Hematopoietic multipotent progenitor cell treated with erythropoietin and hydrocortisone succinate and interleukin-3 and kit ligand, for 15 days (in vitro differentiated cells): ENCODE measurements at places on chromosomes 2 and 18.

- no peak for DNase-seq
These were observed 79.7 kb upstream of the RPRM start for GRCh38 chr2:153558247-153558646.

DNA sequence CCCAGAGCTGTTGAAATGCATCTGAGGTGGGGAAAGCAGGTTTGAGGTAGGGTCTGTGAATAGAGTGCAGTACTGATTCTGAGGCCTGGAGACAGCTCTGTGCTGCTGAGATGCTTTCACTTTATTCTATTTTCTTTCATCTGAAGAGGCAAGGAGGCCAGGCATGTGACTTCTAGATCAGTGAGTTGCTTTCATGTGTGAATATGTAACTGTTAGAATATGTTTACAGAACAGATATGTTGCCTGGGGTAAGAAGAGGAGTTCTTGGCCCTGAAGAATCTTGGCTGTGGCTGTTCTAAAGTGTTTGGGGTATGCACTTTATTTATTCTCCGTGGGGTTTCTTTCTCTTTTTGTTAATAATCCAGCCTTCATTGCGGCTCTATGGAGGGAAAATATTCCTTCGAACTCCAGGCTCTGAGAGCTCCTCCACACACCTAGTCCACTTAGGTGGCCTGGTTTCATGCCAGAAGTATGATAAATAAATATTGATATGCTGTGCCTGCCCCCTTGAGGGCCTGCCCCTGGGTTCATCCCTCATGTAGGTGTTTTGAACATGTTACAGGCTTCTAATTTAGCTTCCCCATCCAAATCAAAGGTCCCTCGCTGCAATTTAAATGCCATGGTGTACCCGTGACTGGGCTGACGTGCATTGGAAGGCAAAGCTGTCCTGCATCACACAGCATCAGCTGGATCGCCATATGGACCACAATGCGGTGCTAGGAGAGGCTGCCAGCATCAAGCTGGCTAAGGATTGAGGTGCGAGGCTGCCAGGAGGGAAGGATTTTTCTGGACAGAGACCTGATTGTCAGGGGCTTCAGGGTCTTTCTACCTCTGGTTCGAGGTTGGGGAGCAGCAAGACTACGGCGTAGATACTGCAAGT lies 102.9 kb downstream of the PRKCE start:
- DNase-seq, result no peak

GRCh38 chr18:25279961-25280360 lies 72.0 kb downstream of the ZNF521 start:
- DNase-seq, result no peak

DNA sequence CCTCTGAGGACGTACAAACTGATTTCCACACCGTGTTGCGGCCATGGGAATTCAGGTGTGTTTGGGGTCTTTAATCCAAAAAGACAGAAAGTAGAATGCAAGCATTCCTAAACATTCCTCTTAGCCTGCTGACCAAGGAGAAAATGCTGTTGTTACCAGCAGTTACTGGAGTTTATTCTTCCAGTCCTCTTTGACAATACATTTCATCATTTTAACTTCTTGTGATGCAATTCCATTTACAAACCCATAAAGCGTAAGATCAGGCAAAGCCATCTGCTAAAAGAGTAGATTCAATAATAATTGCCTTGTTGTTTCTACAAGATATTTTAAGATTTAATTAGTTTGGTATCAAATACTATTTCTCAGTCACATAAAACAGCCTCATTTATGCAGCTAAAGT lies 32.7 kb downstream of the SPIRE1 start:
- no peak for DNase-seq

GRCh38 chr2:196413821-196414274 lies 225.7 kb upstream of the CCDC150 start:
- no peak for DNase-seq

DNA sequence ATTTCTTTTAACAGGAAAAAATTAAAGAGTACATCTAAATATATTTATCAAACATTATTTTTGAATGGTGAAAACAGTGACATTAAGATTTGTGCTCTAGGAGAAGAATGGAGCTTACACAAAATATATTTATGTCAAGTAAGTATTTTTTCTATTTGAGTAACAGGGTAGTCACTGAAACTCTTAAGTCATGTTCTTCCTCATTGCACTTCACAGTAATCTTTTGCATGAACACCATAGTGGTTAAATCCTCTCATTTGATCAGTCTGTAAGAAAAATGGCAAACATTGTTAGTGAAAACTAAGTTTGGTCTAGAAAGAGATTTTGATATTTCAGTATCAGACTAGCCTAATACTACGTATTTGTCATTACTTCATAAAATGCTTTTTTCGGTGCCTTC lies 8.1 kb downstream of the GMCL1 start:
- no peak for DNase-seq

DNA sequence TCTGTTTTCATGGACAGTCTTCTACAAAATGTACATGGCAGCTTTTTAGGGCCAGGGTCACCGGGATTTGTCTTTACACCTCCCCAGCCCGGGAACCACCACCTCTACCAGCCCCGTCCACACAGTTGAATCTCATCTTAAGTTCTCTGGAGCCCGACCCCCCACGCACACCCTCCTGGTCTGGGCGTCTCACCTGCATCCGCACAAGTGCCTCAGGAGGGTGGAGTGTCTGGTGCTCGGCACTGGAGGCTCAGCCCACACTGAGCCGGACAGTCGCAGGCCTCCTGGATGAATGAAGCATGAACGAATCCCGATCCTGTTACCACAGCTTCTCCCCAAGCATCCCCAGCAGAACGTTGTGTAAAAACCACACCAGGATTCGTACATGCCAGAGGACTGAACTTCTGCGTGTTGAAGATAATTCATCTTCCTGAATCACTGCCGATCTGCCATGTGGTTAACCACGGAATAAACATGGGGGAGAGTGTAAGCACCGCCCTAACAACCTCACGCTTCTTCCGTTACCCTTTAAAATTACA lies 162.0 kb downstream of the RTP5 start:
- DNase-seq, result no peak

DNA sequence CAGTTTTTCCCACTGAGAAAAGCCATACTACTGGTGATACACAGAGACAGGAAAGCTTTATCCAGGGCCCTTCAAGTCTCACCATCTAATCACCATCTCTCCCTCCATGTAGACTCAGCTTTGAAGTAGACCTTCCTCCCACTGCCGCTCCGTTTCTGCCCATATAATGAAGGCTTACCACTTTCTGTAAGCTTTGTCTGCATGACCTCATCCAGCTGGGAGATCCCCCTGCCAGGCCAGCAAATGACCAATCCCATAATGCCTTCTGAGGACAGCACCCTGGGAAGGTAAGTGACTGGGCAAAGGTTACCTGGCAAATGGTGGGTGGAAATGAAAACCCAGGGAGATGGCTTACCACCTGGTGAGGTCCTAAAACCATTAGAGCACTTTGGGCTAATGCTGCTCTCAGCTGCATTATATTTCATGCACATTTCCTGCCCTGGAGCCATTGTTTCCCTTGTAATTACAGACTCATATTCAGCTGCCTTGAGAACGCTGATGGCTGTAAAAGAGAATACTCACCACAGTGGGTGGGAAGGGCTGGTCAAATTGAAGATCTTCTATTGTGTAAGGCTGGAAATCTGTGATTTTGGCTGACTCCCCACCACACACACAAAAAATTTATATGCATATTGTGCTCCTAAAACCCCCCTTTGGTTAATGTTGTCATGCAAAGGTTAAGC lies 350.7 kb upstream of the SYT4 start:
- no peak for DNase-seq

DNA sequence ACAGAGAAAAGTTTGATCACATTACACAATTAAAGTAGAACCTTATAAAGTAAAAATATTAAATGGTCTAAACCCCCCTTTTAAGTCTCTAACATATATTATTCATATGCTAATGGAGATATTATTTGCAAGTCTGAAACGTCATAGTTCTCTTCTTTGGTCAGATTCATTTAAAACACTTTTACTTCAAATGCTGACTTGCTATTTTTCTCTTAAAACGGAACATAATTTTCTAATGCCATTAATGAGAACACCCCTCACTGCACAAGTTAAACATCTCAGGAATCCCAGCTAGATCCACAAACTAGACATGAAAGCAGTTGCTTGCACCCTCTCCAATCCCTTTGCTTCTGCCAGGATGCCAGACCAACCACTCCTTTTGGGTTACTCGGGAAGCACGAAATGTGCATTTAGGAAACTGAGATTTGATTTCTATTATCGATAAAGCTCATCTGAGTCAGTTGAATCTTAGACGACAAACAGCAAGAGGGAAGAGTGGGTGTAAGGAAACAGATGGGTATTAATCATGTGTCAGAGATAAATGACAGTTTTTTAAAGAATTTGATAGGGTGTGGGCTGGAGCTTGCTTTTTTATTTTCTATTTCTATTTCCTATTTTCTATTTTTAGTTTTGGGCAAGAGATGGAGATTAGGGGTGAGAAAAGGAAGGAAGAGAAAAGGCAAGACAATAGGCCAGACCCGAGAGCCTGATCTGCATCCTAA lies 1.5 kb downstream of the ADD2 start:
- DNase-seq, result no peak

DNA sequence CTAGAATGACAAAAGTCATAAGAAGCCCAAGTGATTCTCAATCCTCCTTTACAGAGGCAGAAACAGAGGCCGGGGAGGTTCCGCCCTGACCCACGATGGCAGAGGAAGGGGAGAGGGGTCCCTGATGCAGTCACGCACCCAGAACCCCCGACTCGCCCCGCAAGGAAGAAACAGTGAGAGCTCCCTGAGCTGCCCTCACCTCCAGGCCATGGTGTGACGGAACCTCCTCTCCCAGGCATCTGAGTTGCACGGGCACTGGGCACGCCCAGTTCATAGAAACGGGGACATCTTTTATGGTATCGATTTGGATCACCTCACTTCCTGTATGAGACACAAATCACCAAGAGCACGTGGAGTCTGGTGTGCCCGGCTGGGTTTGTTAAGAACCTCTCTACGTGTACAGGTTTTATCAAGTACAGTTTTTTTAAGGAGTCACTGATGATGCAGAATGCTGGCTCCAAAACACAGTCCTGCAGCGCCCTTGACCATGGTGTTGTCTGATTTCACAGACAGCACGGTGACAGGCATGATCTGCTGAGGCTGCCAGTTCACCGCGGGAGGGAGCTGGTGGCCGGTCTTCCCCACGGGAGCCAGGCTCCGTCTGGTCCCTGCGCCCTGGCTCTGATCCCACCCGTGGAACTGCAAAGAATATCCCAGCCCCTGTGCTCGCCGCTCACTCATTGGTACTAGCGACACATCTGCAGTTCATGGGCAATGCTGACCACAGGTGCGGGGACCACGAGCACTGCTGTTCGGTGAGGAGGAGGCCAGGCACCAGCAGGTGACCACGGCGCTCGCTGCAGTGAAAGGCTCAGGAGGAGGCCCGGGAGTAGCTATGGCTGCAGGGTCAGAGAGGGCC lies 35.6 kb downstream of the PXDN start:
- DNase-seq, result no peak

- DNase-seq, result no peak
These were observed 184.6 kb upstream of the BOD1L2 start for GRCh38 chr18:56962322-56962721.

GRCh38 chr2:3324404-3325281 lies 53.0 kb downstream of the EIPR1 start:
- DNase-seq, result no peak

DNA sequence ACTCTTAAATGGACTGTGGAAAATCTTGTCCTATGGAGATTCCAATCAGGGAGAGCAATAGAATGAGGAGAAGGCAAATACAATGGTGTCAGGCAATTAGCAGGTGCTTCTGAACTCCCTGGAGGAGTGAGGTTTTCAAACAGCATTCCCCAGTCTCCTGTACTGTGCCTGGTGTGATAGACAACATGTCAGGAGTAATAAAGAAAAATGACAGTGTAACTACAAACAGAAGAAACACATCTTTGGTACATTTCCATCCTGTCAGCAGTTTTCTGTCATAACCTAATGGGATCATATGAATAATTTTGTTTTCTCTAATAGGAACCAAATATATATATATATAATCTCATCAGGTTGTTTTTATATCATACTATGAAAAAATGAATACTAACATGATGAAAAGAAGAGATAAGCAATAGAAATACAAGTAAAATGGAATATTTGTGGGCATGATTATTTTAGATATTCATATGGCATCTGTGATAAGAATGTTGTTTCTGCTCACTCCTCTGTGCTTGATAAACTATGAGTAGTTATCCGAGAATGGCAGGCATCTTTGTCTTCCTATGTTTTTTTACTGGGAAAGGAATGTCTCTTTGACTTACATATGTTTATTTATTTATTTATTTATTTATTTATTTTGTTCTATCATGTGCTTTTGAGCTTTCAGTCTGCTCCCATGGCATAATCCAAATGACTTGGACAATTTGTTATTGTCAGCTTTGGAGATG lies 441.7 kb downstream of the TXNL1 start:
- DNase-seq, result no peak

DNA sequence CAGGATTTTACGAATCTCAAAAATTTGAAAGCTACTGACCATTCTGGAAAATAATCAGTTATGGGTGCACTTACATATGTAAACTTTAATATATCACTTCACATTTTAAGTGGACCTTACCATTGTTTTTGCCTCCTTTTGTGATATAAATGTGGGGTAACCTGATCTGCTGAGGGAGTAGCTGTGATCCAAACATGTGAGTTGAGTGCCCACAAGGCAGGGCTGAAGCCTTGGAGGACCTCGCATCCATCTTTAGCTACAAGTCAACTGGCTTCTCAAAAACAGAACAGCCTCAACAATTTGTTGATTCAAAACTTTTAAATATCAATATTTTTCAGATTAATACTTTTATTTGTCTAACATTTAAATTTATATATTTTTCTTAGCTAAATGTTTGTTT lies 178.2 kb downstream of the PLCL1 start:
- no peak for DNase-seq

DNA sequence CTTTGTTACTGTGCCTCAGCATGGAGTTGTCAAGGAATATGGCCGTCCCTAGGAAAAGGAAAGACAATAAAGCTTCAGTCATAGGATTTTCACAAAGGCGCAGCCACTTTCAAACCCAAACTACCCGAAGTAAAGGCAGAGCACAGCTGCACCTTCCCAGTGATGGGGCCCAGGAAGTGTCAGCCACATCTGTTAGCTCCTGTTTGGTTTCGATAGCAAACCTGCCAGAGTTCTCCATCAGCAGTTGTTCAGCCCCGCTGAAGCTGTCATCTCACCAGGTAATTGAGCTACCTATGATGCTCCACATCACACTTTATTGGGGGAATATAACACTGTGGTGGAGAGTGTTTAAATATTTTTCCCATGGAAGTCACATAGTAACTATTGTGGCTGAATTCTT lies 80.7 kb downstream of the LRATD1 start:
- no peak for DNase-seq

- no peak for DNase-seq
These were observed 355.6 kb upstream of the GYPC start for GRCh38 chr2:126300348-126300747.

DNA sequence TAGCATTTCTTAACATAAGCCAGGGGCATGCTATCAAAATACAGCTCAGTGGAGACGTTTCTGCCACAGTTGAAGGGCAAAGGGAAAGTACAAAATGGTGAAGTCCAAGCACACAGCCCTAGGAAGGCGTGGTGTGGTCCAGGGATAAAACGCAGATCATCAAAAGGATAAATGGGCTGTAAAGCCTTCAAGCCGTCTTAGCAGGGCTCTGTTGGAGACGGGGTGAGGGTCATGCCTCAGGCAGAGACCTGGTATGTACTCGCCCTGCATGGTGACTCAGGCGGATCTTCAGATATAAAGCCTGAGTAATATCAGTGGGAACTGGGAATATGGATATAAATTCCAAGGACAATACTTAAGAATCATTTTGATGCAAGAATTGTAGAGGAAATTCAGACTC lies 61.2 kb downstream of the NGEF start:
- no peak for DNase-seq
